ENCODE measurements at places on chromosomes 7 and 10.

GRCh38 chr7:53110425-53110824 is 75.0 kb downstream of the POM121L12 start:
- DNase-seq = no peak

DNA sequence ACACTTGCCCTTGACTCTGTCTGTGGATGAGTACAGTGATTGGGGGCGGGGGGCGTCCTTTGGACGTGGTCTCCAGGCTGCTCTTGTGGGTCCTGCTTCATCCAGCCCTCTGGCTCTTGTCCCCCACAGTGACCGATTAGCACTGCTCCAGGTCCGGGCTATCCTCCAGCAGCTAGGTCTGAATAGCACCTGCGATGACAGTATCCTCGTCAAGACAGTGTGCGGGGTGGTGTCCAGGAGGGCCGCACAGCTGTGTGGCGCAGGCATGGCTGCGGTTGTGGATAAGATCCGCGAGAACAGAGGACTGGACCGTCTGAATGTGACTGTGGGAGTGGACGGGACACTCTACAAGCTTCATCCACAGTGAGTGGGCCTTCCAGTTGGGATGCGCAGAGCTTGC is 18.3 kb downstream of the TACR2 start:
- DNase-seq = no peak

DNA sequence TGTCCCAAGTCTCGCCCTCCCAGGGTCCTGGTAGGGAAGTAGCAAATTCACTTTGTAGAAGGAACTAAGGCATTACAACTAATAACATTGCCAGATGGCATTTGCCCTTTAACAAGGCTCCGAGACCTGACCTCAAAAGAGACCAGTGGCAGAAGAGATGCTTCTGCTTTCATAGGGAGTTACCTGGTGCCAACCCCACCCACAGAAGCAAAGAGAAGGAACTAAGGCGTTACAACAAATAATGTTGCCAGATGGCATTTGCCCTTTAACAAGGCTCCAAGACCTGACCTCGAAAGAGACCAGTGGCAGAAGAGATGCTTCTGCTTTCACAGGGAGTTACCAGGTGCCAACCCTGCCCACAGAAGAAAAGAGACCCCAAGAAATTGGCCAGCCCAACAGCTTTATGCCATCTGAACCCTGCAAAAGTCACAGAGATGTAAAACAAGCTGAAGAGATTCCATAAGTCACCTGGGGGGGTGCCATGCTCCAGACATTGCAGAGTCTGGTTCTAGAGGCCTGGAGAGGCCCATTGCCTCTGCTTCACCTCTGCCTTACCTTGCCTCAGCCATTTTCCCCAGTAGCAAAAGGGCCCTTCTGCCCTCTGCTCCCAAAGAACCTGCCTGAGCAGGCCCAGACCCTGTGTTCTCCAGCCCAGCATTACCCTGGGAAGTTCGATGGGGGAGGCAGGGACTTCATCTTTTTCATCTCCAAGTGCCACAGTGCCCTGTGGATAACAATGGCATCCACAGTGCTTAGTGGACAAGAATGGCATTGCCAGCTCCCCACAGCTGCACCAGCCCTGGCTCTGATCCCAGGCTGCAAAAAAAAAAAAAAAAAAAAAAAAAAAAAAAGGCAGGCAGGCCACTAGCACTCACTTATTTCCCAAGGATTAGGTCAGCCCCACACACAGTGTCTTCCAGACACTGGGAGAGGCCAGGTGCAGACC is 179.5 kb upstream of the PLXNA4 start:
- DNase-seq = no peak

DNA sequence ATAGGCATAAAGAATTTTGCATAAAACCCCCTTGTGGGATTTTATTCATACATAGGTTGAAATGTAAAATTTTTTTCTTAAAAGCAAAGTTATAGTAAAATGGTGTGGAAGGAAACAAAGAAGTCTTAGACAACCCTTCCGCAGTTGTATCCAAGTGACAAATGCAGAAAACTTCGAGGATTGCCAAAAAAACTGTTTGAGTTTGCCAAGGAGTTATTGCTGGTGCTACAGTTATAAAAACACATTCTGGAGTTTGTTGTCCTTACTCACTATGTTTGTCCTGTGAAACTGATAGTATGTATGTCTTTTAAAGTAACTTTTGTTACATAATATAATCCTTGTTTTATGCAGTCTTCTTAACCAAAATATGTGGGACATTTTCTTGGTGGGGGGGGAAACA is 120.3 kb downstream of the FOXP2 start:
- DNase-seq = no peak

GRCh38 chr7:44145479-44145968 is 4.4 kb upstream of the MYL7 start:
- no peak for DNase-seq

- DNase-seq = no peak
These were observed 1085.4 kb upstream of the SORCS1 start for GRCh38 chr10:108249940-108250339.

GRCh38 chr10:22210267-22210666 is 7.5 kb downstream of the EBLN1 start:
- no peak for DNase-seq
